ENCODE measurements at places on chromosomes 6 and 20.

- peak; percentile 82 for DNase-seq
Measured at GRCh38 chr6:56955171-56956155, 556 bp downstream of the BEND6 start.

GRCh38 chr6:42093582-42094329 lies 43.4 kb downstream of the TAF8 start:
- no peak for DNase-seq

DNA sequence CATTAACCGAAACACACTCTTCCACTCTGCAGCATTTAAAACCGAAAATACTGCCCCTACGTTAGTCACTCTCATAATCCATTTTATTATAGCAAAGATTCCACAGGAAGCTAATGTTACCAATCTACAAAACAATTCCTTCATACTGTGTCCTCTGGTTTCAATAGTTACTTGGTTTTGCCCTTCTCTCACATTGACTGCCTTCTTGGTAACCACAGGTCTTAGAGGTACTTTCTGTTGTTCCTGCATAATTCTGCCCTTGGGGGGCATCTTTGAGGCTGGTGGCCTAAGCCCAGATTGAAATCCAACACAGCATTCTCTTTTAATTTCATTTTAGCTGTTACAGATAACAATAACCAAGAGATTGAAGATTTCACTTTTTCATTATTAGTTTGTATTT lies 9.8 kb upstream of the DCBLD1 start:
- no peak for DNase-seq

GRCh38 chr6:129638055-129638684 lies 71.8 kb downstream of the ARHGAP18 start:
- no peak for DNase-seq

DNA sequence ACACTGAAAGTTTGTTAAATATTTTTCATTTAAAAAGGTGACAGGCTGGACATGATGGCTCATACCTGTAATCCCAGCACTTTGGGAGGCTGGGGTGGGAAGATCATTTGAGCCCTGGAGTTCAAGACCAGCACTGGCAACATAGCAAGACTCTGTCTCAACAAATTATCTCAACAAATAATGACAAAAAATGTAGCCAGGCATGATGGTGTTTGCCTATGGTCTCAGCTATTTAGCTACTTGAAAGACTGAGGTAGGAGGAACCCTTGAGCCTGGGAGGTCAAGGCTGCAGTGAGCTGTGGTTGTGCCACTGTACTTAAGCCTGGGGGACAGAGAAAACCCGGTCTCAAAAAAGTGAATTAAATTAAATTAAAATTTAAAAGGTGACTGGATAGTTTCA lies 56.0 kb upstream of the C6orf118 start:
- no peak for DNase-seq

GRCh38 chr6:14984519-14984853 lies 261.4 kb upstream of the JARID2 start:
- DNase-seq = no peak

GRCh38 chr20:14193443-14193842 lies 144.0 kb downstream of the FLRT3 start:
- DNase-seq = no peak

DNA sequence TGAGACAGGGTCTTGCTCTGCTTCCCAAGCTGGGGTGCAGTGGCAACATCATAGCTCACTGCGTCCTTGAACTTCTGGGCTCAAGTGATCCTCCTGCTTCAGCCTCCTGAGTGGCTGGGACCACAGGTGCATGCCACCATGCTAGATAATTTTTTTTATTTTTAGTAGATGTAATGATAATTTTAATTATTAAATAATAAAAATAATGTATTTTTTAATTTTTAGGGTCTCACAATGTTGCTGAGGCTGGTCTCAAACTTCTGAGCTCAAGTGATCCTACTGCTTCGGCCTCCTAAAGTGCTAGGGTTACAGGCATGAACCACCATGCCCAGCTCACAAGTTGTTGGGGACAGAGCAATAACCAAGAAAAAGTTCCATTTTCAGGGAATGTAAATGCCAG lies 138.0 kb upstream of the RALGAPA2 start:
- no peak for DNase-seq
